Aortic smooth muscle cell (primary cell): ENCODE measurements at places on chromosomes 5 and 9. TPM values are rescaled to one million over a fixed set of nuclear protein-coding genes. Genes with fewer than 3 reads are reported as not detected.

Gene MARVELD2
- total RNA-seq = 1.3 and 1.9 TPM in 2 replicates

Gene PDE6A
- not detected in 2 replicates for total RNA-seq

Gene CENPK
- total RNA-seq = 14.9 and 15.2 TPM in 2 replicates

Gene SEC24A
- total RNA-seq = 18.0 and 23.3 TPM in 2 replicates

Gene CCL27
- not detected in 2 replicates for total RNA-seq

Gene GARIN3
- not detected in 2 replicates for total RNA-seq

Gene WDR38
- total RNA-seq = not detected in 2 replicates

Gene CKMT2
- total RNA-seq = 2.8 and 4.0 TPM in 2 replicates

Gene OSMR
- total RNA-seq = 46.1 and 56.5 TPM in 2 replicates
